Activated T-cell treated with anti-CD3 and anti-CD28 coated beads, Interleukin-2, amount 50 U/mL, for 4 hours (primary cell): ENCODE measurements at places on chromosomes 5 and 9. TPM values are rescaled to one million over a fixed set of nuclear protein-coding genes. Genes with fewer than 3 reads are reported as not detected.

- DNase-seq, result no peak
Measured at GRCh38 chr9:42386477-42386876, 203.0 kb downstream of the SPATA31A6 start.

DNA sequence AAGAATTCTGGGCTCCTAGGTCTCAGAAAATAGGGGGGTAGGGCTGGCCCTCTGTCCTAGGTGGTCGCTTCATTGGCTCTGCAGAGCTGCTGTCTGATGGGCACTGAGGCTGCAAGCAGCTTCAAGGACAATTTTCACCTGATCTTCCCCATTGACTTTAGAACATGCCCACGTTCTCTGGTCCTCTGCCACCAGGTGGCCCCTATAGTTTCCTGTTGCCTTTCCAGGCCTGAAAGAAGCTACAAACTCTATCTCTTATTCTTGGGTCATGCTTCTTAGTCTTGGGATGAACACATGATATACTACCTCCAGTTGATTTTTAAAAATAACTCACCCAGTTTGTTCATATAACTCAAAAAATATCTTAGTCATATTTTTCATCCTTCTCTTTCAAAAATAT, 26.3 kb downstream of the SPZ1 start:
- peak; percentile 14 for DNase-seq

DNA sequence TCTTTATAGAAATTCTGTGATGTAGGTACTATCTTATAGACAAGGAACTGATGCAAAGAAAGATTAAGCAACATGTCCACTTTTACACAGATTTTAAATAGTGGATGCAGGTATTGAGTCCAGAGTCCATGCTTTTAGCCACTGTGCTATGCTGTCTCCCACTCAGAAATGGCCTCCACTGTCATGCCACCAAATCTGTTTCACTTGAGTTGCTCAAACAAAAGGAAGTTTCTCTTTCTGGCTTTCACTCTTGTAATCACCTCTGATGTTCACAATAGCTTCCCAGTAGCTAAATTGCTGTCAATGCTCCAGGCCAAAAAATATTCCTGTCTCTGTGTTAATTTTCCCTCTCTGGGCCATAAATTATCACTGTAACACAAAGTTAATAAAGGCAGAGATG, 77.0 kb upstream of the RASA1 start:
- no peak for DNase-seq

- no peak for DNase-seq
Measured at GRCh38 chr9:107866711-107867311, 377.2 kb upstream of the KLF4 start.

DNA sequence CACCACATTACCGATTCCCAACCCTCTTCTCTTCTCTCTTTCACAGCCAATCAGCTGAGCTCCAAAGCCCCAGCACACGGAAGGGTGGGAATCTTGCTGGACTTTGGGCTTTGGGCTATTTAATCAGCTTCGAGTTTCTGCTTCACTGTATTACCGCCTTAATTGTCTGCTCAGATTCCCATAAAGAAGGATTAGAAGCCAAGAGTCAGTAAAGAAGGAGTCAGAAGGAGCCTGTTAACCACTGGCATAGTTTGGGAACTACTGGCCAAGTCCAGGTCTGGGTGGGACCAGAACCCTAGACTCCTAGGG, 4.4 kb downstream of the SPRY4 start:
- no peak for DNase-seq

Gene CAMK4
- 36.9 TPM for total RNA-seq

GRCh38 chr5:82445726-82446335, 167.7 kb upstream of the RPS23 start:
- no peak for DNase-seq
